ENCODE measurements at places on chromosomes 2 and 18.

DNA sequence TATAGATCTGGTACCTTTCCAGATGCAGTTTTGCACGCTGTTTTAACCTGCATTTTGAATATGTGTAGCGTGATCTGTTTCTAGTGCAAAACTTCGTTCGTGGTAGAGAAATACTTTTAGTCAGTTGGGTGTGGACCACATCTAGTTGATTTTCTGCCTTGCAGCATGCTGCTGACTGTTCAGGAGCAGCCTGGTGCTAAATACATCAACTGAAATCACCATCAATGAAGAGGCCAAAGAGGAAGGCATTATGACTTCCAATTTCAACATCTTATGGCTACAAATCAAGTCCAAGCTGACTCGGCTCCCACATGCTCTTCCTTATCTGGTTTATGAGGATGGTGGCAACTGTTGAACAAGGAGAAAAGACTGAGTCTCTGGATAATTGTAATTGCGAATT lies 298.5 kb downstream of the ZNF521 start:
- no peak overlapping the region for H3K4me3 ChIP-seq
- H3K27me3 ChIP-seq: no peaks in the 10 kb centered on the region
- no peaks in the 10 kb centered on the region for H3K36me3 ChIP-seq

DNA sequence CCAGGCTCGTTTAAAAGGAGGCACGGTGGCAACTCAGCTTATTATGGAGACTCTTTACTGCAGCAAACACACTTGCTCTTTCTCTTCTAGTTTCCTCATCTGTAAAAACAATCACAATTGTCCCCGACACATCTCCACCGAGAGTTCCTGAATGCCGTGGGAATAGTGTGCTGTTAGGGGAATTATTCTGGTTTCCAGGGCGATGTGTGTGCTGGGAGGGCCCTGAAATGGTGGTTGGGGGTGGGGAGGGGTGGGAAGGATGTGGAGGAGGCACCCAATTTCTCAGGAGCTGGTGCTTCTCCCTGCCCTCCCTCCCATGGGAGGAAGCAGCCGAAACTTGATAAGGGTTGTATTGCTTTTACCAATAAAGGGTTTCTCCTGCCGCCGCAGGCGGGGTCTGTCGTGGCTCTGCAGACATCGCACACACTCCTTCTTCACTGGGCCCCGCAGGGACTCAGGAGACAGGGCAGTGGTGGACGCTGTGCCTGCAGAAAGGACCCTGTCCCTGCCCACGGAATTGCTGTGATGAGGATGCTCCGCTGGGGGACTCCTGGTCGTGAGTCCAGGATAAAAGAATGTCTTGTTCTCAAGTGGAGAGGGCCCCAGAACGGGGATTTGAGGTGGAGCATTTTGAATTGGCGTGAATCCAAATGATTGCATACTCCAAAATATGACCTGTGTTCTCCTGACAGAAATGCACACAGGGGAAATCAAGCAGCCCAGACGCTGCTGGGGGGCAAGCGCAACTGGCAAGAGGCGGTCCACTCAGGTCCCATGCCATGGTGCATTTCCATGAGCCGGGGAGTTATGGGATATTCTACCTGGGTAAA lies 119.2 kb downstream of the ACKR3 start:
- H3K27ac ChIP-seq: no peak overlapping the region
- H3K4me1 ChIP-seq: peaks cover 39% of the 10 kb centered on the region
- H3K36me3 ChIP-seq: no peaks in the 10 kb centered on the region
- no peak overlapping the region for H3K4me3 ChIP-seq
- no peaks in the 10 kb centered on the region for H3K27me3 ChIP-seq

DNA sequence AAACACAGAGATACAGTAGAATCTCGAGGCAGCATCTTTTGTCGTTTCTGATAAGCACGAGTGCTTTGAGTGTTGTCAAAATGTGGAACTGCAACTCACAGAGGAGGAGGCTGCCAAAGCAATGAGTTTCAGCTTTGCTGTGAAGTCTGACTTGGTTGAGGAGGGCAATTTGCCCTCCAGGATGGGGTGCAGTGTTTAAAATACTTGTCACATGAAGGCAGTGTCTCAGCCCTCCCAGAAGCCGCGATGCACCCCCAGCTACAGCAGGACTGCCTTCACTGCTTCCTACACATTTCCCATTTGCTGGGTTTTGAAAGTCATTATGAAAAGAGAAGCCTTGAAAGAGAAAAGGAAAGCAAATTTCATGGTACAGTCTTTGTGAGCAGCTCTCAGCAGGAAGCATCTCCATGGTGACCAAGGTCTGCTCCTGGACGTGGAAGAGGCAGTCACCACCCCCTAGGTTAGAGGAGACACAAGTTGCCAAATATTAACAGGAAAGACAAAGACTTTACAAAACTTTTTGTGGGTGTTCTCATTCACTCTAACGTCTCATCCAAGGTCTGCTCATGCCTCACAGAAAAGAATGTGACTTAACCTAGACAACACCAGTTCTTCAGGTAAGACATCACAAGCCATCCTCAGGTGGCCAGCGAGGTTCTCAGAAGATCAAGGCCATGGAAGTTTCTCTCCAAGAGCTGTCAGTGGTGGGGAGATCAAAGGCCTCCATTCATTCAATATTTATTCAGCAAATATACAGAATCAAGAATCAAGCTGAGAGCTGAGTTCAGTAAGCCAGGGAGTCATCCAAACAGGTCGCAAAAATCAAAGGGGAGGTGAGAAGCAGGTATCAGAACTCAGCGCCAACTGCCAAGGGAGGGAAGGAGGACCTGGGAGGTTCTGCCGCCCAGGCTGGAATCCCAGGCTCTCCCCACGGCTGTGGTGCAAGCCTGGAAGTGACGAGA lies 476.0 kb downstream of the EIPR1 start:
- H3K27ac ChIP-seq: no peak overlapping the region
- no peak overlapping the region for H3K4me3 ChIP-seq

GRCh38 chr2:100524331-100524730 lies 38.5 kb upstream of the PDCL3 start:
- no peak overlapping the region for H3K4me3 ChIP-seq
- no peaks in the 10 kb centered on the region for H3K27me3 ChIP-seq
- no peak for DNase-seq
- H3K27ac ChIP-seq: no peak overlapping the region
- no peaks in the 10 kb centered on the region for H3K4me1 ChIP-seq
- H3K36me3 ChIP-seq: no peaks in the 10 kb centered on the region

DNA sequence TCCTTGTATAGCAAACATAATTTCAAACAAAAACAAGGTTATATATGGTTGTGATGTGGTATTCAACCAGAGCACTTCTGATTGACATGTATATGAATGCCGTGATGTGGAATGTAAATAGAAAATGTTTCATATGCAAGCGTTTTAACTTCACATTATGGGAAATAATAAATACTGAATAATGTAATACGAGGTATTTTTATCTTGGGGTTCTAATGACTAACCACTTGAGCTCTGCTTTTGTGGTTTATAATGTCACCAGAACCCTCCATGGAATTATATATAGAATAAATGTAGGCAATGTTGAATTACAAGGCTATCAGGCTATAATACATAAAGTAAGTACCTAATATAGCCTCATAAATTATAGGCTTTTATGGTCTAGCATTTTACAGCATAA lies 72.4 kb downstream of the ZNF521 start:
- H3K4me3 ChIP-seq: no peak overlapping the region
- H3K4me1 ChIP-seq: no peaks in the 10 kb centered on the region
- no peak overlapping the region for H3K27ac ChIP-seq

DNA sequence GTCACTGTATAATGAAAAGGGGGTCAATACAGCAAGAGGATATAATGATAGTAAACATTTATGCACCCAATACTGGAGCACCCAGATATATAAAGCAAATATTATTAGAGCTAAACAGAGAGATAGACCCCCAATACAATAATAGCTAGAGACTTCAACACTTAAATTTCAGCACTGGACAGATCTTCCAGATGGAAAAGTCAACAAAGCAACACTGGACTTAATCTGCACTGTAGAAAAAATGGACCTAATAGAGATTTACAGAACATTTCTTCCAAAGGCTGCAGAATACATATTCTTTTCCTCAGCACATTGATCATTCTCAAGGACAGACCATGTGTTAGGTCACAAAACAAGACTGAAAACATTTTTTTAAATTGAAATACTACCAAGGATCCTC lies 26.7 kb downstream of the ZBTB14 start:
- DNase-seq: no peak
- H3K27ac ChIP-seq: no peak overlapping the region
- no peaks in the 10 kb centered on the region for H3K36me3 ChIP-seq
- no peak overlapping the region for H3K4me3 ChIP-seq
- H3K4me1 ChIP-seq: no peaks in the 10 kb centered on the region

GRCh38 chr2:221124532-221125240 lies 447.4 kb downstream of the EPHA4 start:
- DNase-seq: no peak
- no peak overlapping the region for H3K27ac ChIP-seq
- no peaks in the 10 kb centered on the region for H3K36me3 ChIP-seq
- no peak overlapping the region for H3K4me3 ChIP-seq
- no peaks in the 10 kb centered on the region for H3K27me3 ChIP-seq

- no peak overlapping the region for H3K27ac ChIP-seq
- no peaks in the 10 kb centered on the region for H3K27me3 ChIP-seq
- no peaks in the 10 kb centered on the region for H3K36me3 ChIP-seq
Measured at GRCh38 chr2:206069417-206069816, 16.6 kb downstream of the INO80D start.

DNA sequence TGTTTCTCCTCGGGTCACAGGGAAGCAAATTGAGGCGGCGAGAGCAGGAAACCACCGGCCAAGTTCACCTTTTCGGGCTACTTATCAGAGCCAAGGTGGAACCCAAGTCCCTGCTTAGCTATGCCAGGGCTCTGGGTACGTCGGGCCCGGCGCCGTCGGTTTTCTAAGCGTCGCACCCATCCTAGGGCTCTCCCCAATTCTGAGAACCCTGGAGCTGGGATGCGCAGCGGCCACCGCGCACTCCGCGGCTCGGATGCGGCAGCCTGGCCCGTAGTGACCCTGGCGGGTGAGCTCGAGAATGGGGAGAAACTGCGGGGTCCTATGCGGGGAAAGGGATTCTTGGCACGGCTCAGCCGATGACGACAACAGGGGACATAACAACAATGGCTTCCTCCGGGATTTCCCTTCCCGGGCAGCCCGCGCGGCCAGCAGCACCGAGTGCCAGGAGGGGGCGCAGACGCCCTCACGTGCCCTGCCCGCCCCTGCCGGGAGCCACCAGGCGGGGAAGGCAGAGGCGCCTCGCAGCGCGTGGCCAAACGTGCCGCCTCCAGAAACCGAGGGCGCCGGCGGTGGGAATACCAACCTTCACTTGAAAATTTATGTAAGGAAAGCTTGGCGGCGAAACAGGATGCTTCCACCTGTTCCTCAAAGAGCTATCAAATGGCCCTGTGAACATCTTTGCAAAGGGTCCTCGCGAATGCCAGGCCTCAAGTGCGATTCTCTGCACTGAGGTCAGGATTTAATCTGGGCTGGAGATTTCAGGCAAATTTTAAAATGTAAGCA lies 2.1 kb upstream of the SLC30A3 start:
- no peaks in the 10 kb centered on the region for H3K36me3 ChIP-seq
- peaks cover 13% of the 10 kb centered on the region for H3K27me3 ChIP-seq
- H3K4me3 ChIP-seq: peak overlapping the region; percentile 71
- H3K27ac ChIP-seq: no peak overlapping the region
- H3K4me1 ChIP-seq: peaks cover 11% of the 10 kb centered on the region

- H3K4me3 ChIP-seq: no peak overlapping the region
Measured at GRCh38 chr18:22921772-22922171, 11.4 kb upstream of the RBBP8 start.

DNA sequence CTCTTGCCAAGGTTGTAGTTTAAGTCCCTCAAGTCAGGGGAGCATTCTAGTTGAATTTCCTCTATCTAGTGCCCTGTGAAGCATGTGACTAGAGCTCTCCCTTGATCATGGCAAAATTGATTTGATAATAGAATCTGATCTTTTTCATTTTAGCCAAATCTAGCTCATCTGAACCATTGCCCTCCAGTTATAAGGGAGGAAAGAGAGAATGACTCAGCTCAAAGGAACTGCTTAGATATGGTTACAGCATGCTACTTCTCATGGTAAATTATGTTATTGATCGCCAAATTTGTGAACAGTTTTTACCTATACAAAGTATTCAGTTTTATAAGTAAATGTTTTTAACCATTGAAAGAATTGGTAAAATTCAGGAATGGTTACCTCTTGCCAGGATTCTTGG lies 100.8 kb downstream of the GPR39 start:
- H3K27ac ChIP-seq: no peak overlapping the region
- H3K4me1 ChIP-seq: no peaks in the 10 kb centered on the region
- no peak for DNase-seq
- H3K36me3 ChIP-seq: no peaks in the 10 kb centered on the region
- no peaks in the 10 kb centered on the region for H3K27me3 ChIP-seq

DNA sequence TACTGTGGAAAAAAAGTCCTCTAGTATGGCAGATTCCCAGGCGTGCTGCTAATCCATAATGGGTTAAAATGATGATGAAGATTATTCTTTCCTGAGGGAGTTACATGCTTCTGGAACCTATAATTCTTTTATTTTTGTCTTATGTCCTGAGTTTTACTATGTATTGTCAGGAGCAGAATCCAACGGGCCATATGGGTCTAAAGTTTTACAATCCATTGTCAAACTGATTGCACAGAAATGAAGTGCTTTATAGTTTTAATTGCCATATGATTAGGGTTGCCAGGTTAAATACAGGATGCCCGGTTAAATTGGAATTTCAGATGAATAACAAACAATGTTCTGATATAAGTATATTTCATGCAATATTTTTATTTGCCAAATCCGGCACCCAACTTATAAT lies 100.9 kb upstream of the MAP3K20 start:
- H3K27ac ChIP-seq: no peak overlapping the region
- no peak for DNase-seq
- H3K4me1 ChIP-seq: no peaks in the 10 kb centered on the region
- H3K4me3 ChIP-seq: no peak overlapping the region
- no peaks in the 10 kb centered on the region for H3K36me3 ChIP-seq

- H3K27me3 ChIP-seq: no peaks in the 10 kb centered on the region
- no peaks in the 10 kb centered on the region for H3K36me3 ChIP-seq
- no peak for DNase-seq
- no peak overlapping the region for H3K27ac ChIP-seq
Measured at GRCh38 chr18:10140461-10141282, 226.9 kb downstream of the VAPA start.

DNA sequence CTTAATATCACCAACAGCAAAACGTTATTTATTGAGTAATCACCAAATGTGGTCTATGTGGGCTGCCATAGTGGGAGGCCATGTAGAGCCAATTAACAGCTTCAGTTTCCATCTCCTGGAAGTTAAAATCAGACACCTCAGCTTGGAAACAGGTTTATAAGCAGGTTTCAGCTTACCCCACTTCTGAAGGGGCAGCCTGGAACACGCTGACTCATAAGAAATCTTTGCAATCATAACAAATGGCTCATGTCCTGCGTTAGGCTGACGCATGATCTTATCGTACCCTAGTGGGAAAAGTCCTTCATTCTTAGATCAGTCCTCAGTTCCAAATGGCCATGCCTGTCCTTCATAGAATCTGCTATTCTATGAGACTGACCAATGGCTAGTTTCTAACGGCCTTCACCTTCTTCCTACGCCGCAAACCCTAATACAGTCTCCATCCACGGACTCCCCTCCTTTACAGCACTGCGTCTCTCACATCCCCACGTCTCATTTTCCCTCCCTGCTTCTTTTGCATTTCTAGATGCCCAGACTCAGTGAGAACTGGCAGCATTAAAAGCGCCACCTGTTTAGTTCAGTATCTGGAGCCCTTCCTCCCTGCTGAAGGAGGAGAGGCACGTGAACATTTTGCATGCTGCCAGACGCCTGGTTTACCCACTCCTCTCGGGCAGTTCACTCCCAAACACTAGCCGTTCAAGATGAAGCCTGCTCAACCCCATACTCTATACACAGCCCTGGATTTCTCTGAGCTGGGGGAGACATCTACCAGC lies 24.2 kb upstream of the BZW1 start:
- H3K27me3 ChIP-seq: no peaks in the 10 kb centered on the region
- H3K4me3 ChIP-seq: peak overlapping the region; percentile 22
- DNase-seq: no peak
- peaks cover 11% of the 10 kb centered on the region for H3K4me1 ChIP-seq

- no peaks in the 10 kb centered on the region for H3K4me1 ChIP-seq
- no peaks in the 10 kb centered on the region for H3K36me3 ChIP-seq
- H3K27ac ChIP-seq: no peak overlapping the region
- DNase-seq: no peak
Measured at GRCh38 chr2:124933883-124934282, 908.8 kb downstream of the CNTNAP5 start.
